ENCODE measurements at places on chromosomes 3 and 15. TPM values are rescaled to one million over a fixed set of nuclear protein-coding genes. Genes with fewer than 3 reads are reported as not detected.

Gene SNUPN
- 17.3 TPM for total RNA-seq

Gene QTRT2
- total RNA-seq, result 31.0 TPM

Gene SLC6A6
- total RNA-seq, result 26.1 TPM

Gene SOX2
- total RNA-seq, result not detected

Gene ARPIN
- total RNA-seq, result 10.3 TPM

Gene STX19
- total RNA-seq, result not detected

Gene CLEC3B
- 2.6 TPM for total RNA-seq

Gene NR1I2
- not detected for total RNA-seq

Gene PAK2
- 72.5 TPM for total RNA-seq

Gene GPR171
- not detected for total RNA-seq

Gene ITPKA
- 1.6 TPM for total RNA-seq

Gene TMEM42
- total RNA-seq, result 5.7 TPM

Gene PIGZ
- total RNA-seq, result 6.2 TPM

Gene CPNE4
- total RNA-seq, result not detected

Gene YEATS2
- 58.8 TPM for total RNA-seq

Gene C3orf20
- not detected for total RNA-seq

Gene MED12L
- total RNA-seq, result 0.65 TPM

Gene NDN
- total RNA-seq, result 38.2 TPM

Gene IL17RD
- 0.98 TPM for total RNA-seq

Gene SLC28A2
- total RNA-seq, result not detected
